Activated CD4-positive, alpha-beta T cell treated with anti-CD3 and anti-CD28 coated beads, Interleukin-2, amount 10 ng/mL, durations not matched to agents 7 days and 5 days (primary cell): ENCODE measurements at places on chromosomes 3 and 15. TPM values are rescaled to one million over a fixed set of nuclear protein-coding genes. Genes with fewer than 3 reads are reported as not detected.

- no peaks in the 10 kb centered on the region for H3K36me3 ChIP-seq
- H3K4me1 ChIP-seq, result no peaks in the 10 kb centered on the region
- no peaks in the 10 kb centered on the region for H3K27me3 ChIP-seq
- no peak overlapping the region for H3K4me3 ChIP-seq
- DNase-seq, result no peak
Measured at GRCh38 chr3:118683636-118684035, 351.0 kb downstream of the IGSF11 start.

- peak within 1 kb of the TSS; percentile 76 for H3K4me3 ChIP-seq
- H3K36me3 ChIP-seq, result no peaks in the 10 kb centered on the region
- H3K27ac ChIP-seq, result peak within 1 kb of the TSS; percentile 72
Measured at GRCh38 chr3:123066896-123067688, at the start of gene PDIA5. Gene PDIA5 (plus strand): TSS chr3:123067025. CDS start chr3:123067165, 140 bp downstream.

- no peaks in the 10 kb centered on the region for H3K36me3 ChIP-seq
- peaks cover 43% of the 10 kb centered on the region for H3K27me3 ChIP-seq
- H3K4me1 ChIP-seq, result peaks cover 28% of the 10 kb centered on the region
- peak overlapping the region; percentile 54 for H3K4me3 ChIP-seq
- H3K27ac ChIP-seq, result no peak overlapping the region
Measured at GRCh38 chr3:49554633-49555265, 472 bp downstream of the BSN start.

DNA sequence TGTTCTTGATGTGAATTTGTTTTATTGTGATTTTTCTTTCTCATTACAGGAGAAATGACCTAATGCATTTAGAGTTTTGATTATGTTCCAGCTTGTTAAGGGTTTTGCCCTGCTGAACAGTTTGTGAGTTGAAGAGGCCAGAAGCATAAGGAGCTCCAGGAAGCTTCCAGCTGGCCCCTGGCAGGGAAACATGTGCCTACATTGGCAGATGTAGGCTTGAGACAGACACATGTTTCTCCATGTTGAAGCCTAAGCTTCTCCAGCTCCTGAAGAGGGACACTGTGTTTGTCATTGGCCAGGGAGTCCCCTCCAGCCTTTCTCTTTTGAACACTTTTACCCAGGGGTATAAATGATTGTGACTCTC, 88.4 kb downstream of the ASB7 start:
- no peak overlapping the region for H3K27ac ChIP-seq
- H3K4me1 ChIP-seq, result no peaks in the 10 kb centered on the region
- peaks cover 13% of the 10 kb centered on the region for H3K27me3 ChIP-seq
- no peaks in the 10 kb centered on the region for H3K36me3 ChIP-seq
- no peak overlapping the region for H3K4me3 ChIP-seq

DNA sequence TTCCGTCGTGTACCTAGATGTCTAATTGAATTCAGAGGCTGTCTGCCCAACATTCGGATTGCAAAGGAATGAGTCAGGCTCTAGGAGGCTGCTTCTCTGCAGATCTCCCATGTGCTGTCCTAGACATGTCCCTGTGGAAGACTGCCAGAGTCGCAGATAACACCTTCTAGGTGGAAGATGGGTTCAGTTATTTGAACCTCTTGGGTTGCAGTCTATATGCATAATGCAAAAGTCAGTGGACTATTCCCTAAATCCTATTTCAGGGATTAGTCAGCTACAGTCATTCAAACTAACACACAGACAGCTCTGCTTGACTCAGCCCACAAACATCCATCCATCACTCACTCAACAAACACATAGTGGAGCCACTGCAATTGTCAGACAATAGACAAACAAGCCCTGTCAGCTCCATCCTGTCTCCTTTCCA, 300.0 kb upstream of the CTNNB1 start:
- no peaks in the 10 kb centered on the region for H3K27me3 ChIP-seq
- H3K36me3 ChIP-seq, result no peaks in the 10 kb centered on the region
- no peaks in the 10 kb centered on the region for H3K4me1 ChIP-seq
- no peak for DNase-seq

DNA sequence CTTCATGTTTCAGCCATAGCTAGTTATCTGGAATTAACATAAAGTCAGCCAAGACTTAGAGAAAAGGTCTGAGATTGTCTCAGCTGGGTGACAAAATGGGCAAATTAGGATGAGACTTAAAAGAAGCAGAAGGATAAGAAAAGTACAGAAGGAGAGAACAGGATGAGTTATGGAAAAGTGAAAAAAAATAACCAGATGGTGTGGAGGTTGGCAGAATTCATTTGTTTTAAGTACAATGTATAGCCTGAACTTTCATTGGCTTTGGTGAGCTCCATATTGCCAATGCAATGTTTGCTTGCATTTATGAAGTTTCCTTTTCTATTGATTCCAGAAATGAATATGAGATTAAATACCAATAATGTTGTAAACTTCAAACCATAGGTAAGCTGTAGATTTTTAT, 447.2 kb upstream of the DPH6 start:
- no peak overlapping the region for H3K27ac ChIP-seq
- no peaks in the 10 kb centered on the region for H3K4me1 ChIP-seq
- H3K36me3 ChIP-seq, result no peaks in the 10 kb centered on the region
- H3K27me3 ChIP-seq, result no peaks in the 10 kb centered on the region
- no peak overlapping the region for H3K4me3 ChIP-seq
- DNase-seq, result no peak

GRCh38 chr15:37361621-37362020, 261.3 kb upstream of the MEIS2 start:
- no peaks in the 10 kb centered on the region for H3K4me1 ChIP-seq
- H3K4me3 ChIP-seq, result no peak overlapping the region
- H3K36me3 ChIP-seq, result no peaks in the 10 kb centered on the region

GRCh38 chr3:137078040-137078439, 120.3 kb downstream of the IL20RB start:
- no peak for DNase-seq
- no peak overlapping the region for H3K27ac ChIP-seq
- no peak overlapping the region for H3K4me3 ChIP-seq
- H3K27me3 ChIP-seq, result peaks cover 23% of the 10 kb centered on the region

GRCh38 chr3:135752851-135753250, 212.7 kb upstream of the PPP2R3A start:
- DNase-seq, result no peak
- no peaks in the 10 kb centered on the region for H3K4me1 ChIP-seq
- H3K27ac ChIP-seq, result no peak overlapping the region
- no peak overlapping the region for H3K4me3 ChIP-seq
- H3K27me3 ChIP-seq, result no peaks in the 10 kb centered on the region

GRCh38 chr3:41362638-41363559, 163.6 kb downstream of the CTNNB1 start:
- H3K36me3 ChIP-seq, result no peaks in the 10 kb centered on the region
- H3K27ac ChIP-seq, result no peak overlapping the region
- H3K27me3 ChIP-seq, result no peaks in the 10 kb centered on the region
- no peak for DNase-seq

DNA sequence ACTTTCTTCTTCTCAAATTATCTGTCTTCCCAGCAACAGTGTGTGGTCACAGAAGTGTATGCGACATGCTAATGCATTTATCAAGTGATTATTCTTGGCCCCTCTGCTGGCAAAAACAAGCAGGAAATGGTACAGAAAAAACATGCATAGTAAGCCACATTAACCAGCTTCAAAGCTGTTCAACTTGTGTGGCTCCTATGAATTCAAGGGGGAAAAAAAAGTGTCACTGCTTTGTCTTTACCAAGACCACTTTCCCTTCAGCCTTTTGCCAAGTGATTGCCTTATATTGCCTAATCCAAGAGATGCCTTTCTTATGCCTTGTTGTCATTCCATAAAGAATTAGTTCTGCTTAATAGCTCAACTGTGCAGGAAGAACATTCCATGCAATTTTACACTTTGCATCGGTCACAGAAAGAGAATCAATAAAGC, 39.1 kb downstream of the PRTG start:
- H3K27me3 ChIP-seq, result peaks cover 3% of the 10 kb centered on the region
- peaks cover 10% of the 10 kb centered on the region for H3K4me1 ChIP-seq
- no peak overlapping the region for H3K27ac ChIP-seq
- no peak for DNase-seq
- H3K36me3 ChIP-seq, result no peaks in the 10 kb centered on the region

GRCh38 chr3:11576453-11576852, 67.3 kb downstream of the VGLL4 start:
- DNase-seq, result no peak
- no peaks in the 10 kb centered on the region for H3K4me1 ChIP-seq
- H3K27me3 ChIP-seq, result no peaks in the 10 kb centered on the region
- H3K4me3 ChIP-seq, result no peak overlapping the region
- H3K27ac ChIP-seq, result no peak overlapping the region

DNA sequence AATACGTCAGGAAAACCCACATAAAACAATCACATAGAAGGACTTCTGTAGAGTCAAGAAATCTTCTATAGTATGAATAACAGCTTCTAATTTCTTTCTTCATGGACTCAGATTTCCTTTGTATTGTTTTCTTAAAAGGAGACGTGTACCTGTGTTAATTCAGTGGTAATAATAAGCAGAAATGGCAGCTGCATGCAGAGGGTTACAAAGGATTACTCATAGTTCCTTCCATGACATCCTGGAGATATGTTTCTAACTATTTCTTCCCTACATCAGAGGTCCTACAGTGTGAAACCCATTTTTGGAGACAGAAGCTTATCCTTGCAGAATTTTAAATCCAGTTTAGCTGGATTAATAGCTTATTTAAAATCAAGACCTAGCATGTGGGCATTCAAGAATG, 36.1 kb downstream of the FBXL22 start:
- H3K4me1 ChIP-seq, result peaks cover under 1% of the 10 kb centered on the region
- no peak for DNase-seq
- H3K27me3 ChIP-seq, result no peaks in the 10 kb centered on the region
- no peak overlapping the region for H3K27ac ChIP-seq

DNA sequence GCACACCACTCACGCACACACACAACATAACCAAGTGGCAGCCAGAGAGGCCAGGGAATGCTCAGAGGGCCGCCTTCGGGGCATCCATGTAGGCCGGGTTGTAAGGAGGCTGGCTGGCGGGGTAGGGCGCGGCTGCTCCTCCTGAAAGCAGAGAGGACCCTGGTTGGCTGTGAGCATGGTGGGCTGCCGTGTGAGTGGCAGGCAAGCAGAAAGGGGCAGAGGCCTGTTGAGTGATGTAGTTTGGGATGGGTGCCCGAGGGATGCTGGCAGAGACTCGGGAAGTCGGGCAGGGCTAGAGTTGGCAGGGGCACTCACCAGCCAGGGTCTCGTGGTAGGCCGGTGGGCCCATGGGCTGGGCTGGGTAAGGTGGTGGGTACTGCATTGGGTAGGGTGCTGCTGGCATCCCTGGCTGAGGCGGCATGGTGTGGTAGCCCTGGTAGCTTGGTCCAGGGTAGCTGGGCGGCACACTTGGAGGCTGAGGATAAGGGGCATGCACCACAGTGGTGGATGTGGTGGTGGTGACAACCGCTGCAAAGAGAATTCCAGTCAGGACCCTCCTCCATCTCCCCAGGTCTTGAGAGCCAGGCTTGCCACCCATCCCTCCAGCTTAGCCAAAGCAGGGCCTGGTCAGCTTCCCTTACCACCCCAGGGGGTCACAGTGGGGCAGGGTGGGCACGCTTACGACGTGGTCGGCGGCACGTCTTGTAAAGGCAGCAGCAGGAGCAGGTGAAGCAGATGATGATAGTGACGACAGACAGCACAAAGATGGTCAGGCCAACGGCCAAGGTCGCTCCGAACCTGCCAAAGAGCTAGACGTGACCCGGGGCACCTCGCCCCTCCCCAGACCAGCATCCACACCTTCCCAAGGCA, 22.7 kb downstream of the ATRIP start:
- H3K36me3 ChIP-seq, result peaks cover 55% of the 10 kb centered on the region
- peak overlapping the region; percentile 98 for H3K27ac ChIP-seq
- DNase-seq, result no peak
- no peaks in the 10 kb centered on the region for H3K27me3 ChIP-seq
- peak overlapping the region; percentile 87 for H3K4me3 ChIP-seq

GRCh38 chr3:76016111-76016510, 230.8 kb upstream of the ZNF717 start:
- H3K27me3 ChIP-seq, result no peaks in the 10 kb centered on the region
- no peak overlapping the region for H3K4me3 ChIP-seq

DNA sequence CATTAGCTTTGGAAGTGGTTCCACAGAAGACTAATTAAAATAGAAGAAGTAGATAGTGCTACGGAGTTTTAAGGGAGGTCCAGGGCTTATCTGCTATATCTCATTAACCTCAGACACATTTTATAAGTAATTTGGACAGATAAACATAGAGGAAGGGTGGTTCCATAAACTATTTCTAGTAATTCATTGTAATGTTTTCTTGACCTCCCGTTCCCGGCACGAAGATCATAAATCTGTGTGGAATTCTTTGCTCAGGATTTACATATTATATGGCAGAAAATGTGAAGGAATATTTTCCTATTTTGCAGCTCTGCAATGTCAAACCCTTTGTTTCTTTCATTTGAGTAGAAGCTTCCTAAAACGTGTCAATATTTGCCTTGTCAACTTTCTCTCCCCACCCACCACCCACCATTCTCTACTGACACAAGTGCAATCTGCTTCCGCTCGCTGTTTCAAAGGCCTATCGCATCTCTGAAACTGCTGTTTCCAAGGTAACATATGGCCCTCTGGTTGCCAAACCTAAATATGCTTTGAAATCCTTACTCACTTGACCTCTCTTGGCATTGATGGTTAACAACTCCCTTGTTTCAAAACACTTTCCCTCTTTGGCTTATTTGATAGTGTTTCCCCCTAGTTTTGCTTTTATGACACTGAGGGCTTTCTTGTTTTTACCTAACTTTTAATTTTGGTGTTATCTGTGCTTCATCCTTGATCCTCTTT, 21.4 kb upstream of the PLSCR5 start:
- H3K4me1 ChIP-seq, result peaks cover 7% of the 10 kb centered on the region
- no peak overlapping the region for H3K27ac ChIP-seq
- H3K4me3 ChIP-seq, result no peak overlapping the region
- peaks cover 3% of the 10 kb centered on the region for H3K27me3 ChIP-seq
- no peak for DNase-seq

GRCh38 chr3:52880474-52880873, 16.9 kb downstream of the STIMATE start:
- H3K36me3 ChIP-seq, result peaks cover 19% of the 10 kb centered on the region
- DNase-seq, result no peak
- H3K27me3 ChIP-seq, result no peaks in the 10 kb centered on the region
- H3K27ac ChIP-seq, result no peak overlapping the region
- H3K4me3 ChIP-seq, result no peak overlapping the region

- DNase-seq, result no peak
- H3K36me3 ChIP-seq, result peaks cover 16% of the 10 kb centered on the region
- peaks cover 42% of the 10 kb centered on the region for H3K4me1 ChIP-seq
- peak overlapping the region; percentile 10 for H3K27ac ChIP-seq
Measured at GRCh38 chr15:64611085-64611725, 150.8 kb downstream of the ZNF609 start.

- DNase-seq, result no peak
- H3K4me3 ChIP-seq, result no peak overlapping the region
- H3K27ac ChIP-seq, result no peak overlapping the region
Measured at GRCh38 chr3:8371085-8371551, 130.5 kb upstream of the LMCD1 start.

The CCDC32 gene
- total RNA-seq, result 22.7 TPM

The CNTN3 gene
- total RNA-seq, result not detected

The TGM5 gene
- total RNA-seq, result not detected

The CHRD gene
- not detected for total RNA-seq

The SGO1 gene
- total RNA-seq, result 42.4 TPM

The NCEH1 gene
- 5.0 TPM for total RNA-seq

The RLBP1 gene
- total RNA-seq, result not detected

The OXNAD1 gene
- 70.4 TPM for total RNA-seq

The GHSR gene
- not detected for total RNA-seq

The CAPN3 gene
- total RNA-seq, result 5.5 TPM

The GHRL gene
- 0.56 TPM for total RNA-seq

The PATL2 gene
- 15.9 TPM for total RNA-seq

The LIPH gene
- total RNA-seq, result not detected

The FAM107A gene
- not detected for total RNA-seq

The PYGO1 gene
- total RNA-seq, result not detected
